ENCODE measurements at places on chromosomes 1 and 21.

DNA sequence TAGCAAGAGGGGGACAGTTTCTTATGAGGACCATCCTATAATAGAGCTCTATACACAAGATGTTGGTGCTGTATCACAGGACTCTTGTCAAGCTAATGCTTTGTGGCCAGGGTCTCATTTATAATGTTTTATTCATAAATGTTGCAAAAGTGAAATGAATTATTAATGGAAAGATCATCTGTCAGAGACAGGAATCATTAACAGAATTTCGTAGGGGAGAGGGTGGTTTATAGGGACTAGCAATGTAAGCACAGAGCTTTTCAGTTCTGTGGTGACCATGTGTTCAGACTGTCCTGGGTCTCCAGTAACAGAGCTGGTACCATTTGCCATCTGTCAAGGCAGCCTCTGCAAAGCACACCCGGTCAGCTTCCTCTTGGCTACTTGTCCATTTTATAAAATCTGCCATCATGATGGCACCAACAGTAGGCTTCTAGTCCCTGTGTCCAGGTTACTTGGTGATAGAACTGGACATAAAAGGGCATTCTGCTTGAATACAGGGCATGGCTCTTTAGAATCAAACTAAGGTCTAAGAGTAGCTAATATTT lies 36.2 kb downstream of the LPAR3 start:
- no peak for DNase-seq

DNA sequence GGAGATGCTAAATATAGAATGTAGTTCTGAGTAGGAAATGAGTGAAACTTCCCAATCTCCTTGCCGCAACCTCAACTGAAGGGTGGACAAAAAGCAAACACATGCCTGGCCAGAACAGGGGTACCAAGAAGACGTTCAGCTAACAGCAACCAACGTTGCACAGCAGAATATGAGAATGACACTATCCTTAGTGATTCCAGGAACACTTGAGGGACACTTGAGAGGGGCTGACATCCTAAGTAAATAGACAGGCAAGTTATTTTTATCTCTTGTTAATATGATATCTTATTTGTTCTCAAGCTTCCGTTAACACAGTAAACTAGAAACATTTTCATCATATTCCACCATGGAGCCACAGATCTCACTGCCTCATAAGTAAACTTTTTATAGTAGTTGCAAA lies 908 bp downstream of the KRTAP19-1 start:
- no peak for DNase-seq

GRCh38 chr1:42369471-42369870 lies 11.1 kb upstream of the RIMKLA start:
- no peak for DNase-seq

DNA sequence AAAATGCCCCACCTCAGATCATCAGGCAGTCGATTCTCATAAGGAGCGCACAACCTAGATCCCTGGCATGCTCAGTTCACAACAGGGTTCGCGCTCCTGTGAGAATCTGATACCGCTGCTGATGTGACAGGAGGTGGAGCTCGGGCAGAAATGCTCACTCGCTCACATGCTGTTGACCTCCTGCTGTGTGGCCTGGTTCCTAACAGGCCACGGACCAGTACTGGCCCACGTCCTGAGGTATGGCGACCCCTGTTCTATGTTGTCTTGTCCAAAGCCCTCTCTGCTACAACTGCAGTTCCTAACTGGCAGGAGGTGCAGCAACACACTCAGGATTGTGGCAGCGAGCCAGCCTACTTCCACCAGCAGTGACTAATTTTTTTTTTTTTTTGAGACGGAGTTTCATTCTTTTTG lies 70.6 kb downstream of the CLSTN1 start:
- no peak for DNase-seq

- no peak for DNase-seq
Measured at GRCh38 chr1:85884372-85885035, 176.3 kb upstream of the ZNHIT6 start.

- no peak for DNase-seq
Measured at GRCh38 chr1:74715236-74715502, 17.7 kb downstream of the CRYZ start.

DNA sequence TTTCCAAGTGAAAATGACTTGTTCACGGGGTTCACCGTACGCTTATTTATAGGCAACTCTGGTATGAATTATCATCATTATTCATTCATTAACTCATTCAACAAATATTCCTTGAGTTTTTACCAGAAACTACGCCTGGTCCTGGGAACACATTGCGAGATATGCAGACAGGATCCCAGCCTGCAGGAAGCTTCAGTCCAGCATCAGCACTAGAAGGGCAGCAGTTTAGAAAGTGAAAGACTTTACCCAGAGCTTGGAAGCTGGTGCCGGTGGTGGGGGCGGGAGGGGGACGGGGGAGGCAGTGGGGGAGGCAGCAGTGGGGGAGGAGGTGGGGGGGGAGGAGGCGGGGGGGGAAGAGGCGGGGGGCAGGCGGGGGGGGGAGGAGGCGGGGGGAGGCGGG lies 55.9 kb downstream of the SETD4 start:
- no peak for DNase-seq

DNA sequence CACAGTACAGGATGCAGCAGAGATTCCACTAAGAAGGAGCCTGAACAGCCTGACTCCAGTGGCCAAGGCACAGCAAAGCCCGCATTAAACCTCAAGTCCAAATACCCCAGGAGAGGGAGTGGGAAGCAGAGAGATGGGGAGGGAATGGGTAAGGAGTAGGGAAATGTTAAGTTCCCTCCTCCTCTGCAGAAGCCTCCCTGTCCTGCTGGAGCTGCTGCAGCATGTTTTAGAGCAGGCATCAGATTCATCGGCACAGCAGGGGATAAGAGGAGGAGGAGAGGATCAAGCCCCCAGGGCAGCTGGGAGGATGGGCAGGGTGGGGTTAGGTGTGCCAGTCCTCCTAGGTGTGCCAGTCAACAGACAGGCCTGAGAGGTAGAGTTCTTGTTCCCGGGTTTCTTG lies 709.7 kb downstream of the PTPRU start:
- DNase-seq = no peak

DNA sequence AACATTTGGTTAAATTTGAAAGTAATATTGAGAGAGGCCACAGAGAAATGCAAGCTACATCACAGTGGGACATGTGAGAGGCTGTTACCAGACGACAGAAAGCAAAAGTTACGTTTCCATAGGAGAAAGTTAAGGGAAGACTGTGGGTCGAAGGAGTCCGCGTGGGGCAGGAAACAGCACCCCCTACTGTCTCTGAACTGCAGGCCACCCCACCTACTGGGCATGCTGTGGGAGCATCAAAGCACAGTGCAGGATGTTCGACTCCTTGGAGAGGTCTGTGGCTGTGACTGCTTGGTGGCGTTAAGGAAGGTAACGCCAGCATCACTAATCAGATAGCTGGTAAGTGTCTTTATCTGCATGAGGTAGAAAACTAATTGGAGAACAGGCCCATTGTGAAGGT lies 123.9 kb downstream of the PTBP2 start:
- no peak for DNase-seq

DNA sequence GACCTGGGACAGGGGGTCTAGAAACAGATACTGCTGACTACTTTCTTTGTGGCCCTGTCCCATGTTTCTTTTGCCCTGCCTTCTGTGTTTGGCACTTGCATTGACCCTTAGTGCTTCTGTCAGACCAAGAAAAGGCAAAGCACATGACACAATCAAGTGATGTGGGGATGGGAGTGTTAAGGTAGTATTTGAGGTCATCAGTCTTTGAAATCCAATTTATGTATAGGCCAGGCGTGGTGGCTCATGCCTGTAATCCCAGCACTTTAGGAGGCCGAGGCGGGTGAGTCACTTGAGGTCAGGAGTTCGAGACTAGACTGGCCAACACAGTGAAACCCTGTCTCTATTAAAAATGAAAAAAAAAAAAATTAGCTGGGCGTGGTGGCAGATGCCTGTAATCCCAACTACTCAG lies 26.0 kb downstream of the SERBP1 start:
- no peak for DNase-seq

- DNase-seq = no peak
Measured at GRCh38 chr1:29864431-29865022, 628.2 kb downstream of the PTPRU start.
